ENCODE measurements at places on chromosomes 5 and 9.

GRCh38 chr9:99057665-99058625, 47.0 kb upstream of the TGFBR1 start:
- DNase-seq: no peak

- no peak for DNase-seq
These were observed 207.9 kb downstream of the C9orf50 start for GRCh38 chr9:129412814-129413536.

GRCh38 chr9:135524130-135524861, 3.1 kb downstream of the LCN1 start:
- DNase-seq: no peak

DNA sequence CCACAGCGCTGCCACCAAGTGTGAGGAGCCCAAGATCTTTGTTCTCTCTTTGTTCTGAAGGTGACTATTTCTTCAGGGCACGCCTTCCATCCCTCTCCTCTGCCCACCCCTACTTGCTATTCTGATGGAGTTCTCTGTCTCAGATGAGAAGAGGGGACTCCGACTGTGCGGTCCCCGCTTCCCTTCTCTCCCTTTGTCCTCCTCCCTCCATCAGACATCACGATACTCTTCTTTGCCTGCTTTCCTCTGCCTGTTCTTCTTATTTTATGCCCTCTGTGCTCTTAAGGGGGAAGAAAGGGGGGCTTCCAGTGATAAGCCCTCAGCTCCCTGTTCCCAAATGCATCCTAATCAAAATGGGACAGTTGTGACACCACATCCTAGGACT, 307.8 kb downstream of the RAB3C start:
- DNase-seq: no peak

GRCh38 chr9:133402689-133403088, 15.1 kb downstream of the REXO4 start:
- DNase-seq: no peak

DNA sequence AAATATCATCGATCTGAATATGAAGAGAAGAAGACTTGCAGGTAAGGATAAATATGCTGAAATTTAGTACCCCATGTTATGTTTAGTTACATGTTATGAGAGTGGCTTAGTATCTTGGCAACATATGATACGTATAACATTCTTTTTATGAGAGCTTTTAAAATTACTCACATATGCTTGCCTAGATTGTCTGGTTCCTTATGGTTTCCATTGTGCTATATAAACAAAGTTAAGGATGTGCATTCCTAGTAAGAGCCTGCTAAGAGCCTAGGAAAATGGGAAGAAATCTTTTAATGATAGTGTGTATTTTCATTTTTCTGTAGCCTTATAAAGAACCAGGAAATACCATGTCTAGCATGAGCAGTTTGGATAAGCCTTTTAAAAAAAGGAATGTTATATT, 112.0 kb upstream of the KCNN2 start:
- DNase-seq: no peak

DNA sequence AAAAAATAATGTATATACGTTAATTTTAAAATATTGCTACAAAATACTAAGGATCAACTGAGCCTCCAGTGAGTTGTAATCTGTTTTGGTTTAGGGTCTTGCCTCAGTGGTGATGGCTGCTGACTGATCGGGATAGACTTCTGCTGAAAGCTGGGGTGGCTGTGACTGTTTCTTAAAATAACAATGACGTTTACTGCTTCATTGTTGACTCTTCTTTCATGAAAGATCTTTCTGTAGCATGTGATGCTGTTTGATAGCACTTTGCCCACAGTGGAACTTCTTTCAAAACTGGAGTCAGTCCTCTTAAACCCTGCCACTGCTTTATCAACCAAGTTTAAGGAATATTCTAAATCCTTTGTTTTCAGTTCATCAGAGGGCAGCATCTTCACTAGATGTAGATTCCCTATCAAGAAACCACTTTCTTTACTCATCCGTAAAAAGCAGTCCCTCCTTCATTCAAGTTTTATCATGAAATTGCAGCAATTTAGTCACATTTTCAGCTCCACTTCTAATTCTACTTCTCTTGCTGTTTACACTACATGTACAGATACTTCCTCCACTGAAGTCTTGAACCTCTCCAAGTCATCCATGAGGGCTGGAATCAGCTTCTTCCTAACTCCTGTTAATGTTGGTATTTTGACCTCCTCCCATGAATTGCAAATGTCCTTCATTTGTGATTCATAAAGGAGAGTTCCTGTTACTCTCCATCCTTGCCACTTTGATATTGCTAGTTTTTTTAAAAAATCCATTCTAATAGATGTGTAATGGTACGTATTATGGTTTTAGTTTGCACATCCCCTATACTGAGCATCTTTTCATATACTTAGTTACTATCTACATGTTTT, 41.5 kb upstream of the PTPDC1 start:
- DNase-seq: no peak

DNA sequence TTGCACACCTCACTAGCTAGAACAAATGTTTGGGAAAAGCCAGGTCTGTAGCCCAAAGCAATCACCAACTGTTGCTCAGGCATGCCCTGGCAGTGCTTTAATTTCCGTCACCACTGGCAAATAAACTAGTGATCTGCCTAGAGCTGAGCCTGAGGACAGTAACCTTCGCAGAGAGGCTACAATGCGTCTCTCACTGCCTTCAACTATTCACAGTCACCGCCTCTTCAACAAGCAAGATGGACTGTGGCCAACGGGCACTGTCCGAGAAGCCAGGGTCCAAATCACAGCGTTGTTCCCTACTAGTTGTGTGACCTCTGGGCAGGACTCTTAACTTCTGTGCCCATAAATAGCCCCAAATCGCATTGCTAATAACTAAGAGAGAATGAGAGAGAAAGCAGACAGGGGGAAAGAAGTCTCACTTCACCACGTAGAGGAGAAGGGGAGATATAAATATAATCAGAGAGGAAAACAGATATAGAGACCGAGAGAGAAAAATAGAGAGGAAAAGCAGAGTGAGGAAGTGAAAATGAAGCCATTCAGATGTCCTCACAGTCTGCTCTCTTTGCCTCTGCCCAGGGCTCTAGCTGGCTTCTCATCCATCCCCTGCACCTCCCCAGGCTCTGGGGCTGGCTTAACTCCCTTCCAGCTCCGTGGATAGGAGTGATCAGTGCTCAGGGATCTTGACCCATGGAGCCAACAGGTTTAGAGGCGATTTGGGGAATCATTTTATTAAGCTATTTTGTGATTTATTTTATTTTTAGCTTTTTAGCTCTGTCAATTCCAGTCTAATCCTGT, 157.9 kb downstream of the ZDHHC21 start:
- no peak for DNase-seq

DNA sequence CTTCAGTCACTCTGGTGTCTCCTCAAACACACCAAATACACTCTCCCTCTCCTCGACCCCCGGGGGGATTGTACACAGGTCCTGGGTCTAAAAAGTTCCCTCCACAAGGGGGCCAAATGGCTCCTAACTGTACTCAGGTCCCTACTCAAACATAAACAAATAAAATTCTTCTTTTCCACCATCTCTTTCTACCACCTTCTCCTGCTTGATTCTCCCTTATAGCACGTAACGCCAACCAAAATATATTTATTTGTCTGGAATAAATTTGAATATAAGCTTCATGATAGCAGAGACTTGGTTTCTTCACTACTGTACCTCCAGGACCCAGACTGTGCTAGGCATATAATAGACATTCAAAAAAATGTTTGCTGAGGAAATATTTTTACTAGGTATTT, 21.4 kb downstream of the ZNF608 start:
- DNase-seq: no peak

- no peak for DNase-seq
These were observed 20.5 kb downstream of the ADRA1B start for GRCh38 chr5:159936686-159937329.

DNA sequence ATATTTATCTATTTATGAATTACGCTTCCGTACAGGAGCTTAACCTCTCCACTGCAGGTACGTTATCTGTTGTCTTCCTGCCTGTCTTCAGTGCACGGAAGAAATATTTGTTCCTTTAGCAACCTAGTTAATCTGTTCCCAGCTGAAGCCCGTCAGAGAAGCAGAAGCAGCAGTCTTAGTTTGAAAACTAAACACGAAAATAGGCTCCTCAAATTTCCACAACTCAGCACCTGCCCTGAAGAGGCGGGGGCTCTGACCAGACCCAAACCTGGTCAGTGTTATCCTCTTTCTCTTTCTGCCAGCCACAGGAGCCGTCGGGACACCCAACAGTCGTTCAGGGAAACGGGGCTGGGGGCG, 462 bp downstream of the NUDCD2 start:
- DNase-seq: no peak

- DNase-seq: no peak
These were observed 137.0 kb downstream of the ADAMTSL1 start for GRCh38 chr9:18610956-18611355.

DNA sequence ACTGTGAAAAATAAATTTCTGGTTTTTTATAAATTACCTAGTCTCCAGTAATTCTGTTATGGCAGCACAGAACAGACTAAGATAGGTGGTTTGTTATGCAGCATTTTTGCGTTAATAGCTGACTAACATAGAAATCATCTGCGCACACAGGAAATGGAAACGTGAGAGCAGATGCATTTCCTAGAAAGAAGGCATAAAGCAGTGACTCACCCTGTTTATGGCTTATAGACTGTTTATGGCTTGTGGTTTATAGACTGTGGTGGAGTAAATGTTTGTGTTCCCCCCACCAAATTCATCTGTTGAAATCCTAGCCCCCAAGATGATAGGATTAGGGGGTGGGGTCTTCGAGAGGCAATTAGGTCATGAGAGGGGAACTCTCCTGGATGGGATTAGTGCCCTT, 18.3 kb upstream of the OSMR start:
- DNase-seq: no peak

DNA sequence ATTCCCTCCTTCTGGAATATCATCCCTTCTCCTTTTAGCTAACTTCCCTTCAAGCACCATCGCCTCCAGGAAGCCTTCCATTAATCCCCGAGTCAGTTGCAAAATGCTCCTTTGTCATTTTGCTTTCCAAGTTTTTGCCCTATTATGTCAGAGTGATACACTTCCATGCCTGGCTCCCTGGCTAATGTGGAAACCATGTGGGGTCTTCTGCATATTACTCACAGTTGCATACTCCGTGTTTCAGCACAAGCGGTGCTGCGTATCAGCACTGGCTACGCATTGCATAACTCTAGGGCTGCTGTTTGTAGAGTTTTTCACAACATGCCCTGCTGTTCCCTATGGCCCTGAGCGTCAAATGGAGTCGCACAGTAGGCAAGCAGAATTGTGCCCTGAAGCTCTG, 1.9 kb downstream of the TEX53 start:
- DNase-seq: no peak
